ENCODE measurements at places on chromosomes 13 and 19. TPM values are rescaled to one million over a fixed set of nuclear protein-coding genes. Genes with fewer than 3 reads are reported as not detected.

DNA sequence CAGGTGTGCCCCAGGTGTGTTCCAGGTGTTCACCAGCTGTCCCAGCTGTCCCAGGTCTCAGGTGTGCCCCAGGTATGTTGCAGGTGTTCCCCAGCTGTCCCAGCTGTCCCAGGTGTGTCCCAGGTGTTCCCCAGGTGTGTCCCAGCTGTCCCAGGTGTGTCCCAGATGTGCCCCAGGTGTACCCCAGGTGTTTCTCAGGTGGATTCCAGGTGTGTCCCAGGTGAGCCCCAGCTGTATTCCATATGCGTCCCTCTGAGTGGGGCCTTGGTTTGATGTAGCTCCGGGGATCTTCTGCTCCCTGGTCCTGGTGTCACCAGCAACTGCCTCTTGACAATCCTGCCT, 719 bp upstream of the GRK1 start:
- no peaks in the 10 kb centered on the region for H3K36me3 ChIP-seq
- H3K4me3 ChIP-seq: no peak overlapping the region
- DNase-seq: no peak
- H3K27ac ChIP-seq: no peak overlapping the region

DNA sequence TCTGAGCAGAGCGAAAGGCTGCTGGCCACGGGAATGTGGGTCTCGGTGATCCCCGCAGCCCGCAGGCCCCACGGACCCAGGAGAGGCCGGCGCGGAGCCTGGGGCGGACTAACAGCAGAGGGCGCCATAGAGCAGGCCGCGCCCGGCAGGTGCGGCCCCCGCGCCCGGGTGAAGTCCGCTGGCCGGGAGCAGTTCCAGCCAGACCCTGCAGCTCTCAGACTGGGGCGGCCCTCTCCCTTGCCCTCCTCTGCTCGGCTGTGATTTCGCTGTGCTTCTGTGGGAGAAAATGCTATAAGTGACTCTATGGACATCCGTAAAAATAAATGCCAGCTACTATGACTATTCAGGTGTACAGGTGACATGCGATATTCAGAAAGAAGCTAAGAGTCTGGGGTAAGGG, 37.7 kb downstream of the GSX1 start:
- H3K27me3 ChIP-seq: peaks cover 50% of the 10 kb centered on the region
- H3K27ac ChIP-seq: no peak overlapping the region
- peaks cover 5% of the 10 kb centered on the region for H3K4me1 ChIP-seq
- no peak overlapping the region for H3K4me3 ChIP-seq
- DNase-seq: peak; percentile 41

DNA sequence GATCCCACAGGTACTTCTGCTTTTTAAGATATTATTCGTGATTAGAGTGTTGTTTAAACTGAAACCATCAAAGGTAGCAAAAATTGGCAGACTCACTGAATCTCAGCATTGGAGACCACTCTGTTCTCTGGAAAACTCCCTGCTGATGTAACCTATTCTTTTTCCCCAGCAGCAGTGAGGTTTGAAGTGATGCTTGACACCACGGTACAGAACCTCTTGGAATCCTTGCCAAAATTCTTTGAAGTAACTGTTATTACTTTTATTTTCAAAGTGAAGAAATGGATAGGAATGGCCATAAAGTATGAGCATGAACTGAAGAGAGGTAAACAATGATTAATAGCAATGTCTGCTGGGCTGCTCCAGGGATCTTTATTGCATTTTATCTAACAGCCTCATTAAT, 66.4 kb upstream of the KL start:
- H3K27me3 ChIP-seq: peaks cover 3% of the 10 kb centered on the region
- no peaks in the 10 kb centered on the region for H3K36me3 ChIP-seq
- peaks cover 6% of the 10 kb centered on the region for H3K4me1 ChIP-seq
- no peak overlapping the region for H3K4me3 ChIP-seq
- H3K27ac ChIP-seq: no peak overlapping the region
- DNase-seq: no peak

DNA sequence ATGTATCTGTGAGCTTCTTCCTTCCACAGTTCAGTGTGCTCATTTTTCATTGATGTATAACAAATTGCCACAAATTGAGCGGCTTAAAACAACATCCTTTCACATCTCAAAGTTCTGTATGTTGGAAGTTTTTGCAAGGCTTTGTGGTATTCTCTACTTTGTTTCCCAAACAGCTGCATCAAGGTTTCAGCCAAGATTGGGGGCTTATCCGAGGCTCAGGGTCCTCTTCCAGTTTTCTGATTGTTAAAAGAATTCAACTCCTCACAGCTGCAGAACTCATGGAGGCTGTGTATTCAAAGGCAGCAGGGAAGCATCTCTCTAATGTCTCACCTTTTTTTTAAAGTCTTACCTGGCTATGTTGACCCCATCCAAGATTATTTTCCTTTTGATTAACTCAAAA, 1369.8 kb downstream of the PCDH9 start:
- no peaks in the 10 kb centered on the region for H3K4me1 ChIP-seq
- no peak for DNase-seq
- no peak overlapping the region for H3K27ac ChIP-seq
- H3K27me3 ChIP-seq: no peaks in the 10 kb centered on the region
- H3K36me3 ChIP-seq: no peaks in the 10 kb centered on the region

GRCh38 chr19:29013325-29013724, 199.6 kb downstream of the UQCRFS1 start:
- no peaks in the 10 kb centered on the region for H3K36me3 ChIP-seq
- no peaks in the 10 kb centered on the region for H3K27me3 ChIP-seq
- H3K4me1 ChIP-seq: no peaks in the 10 kb centered on the region
- H3K4me3 ChIP-seq: no peak overlapping the region
- no peak overlapping the region for H3K27ac ChIP-seq

DNA sequence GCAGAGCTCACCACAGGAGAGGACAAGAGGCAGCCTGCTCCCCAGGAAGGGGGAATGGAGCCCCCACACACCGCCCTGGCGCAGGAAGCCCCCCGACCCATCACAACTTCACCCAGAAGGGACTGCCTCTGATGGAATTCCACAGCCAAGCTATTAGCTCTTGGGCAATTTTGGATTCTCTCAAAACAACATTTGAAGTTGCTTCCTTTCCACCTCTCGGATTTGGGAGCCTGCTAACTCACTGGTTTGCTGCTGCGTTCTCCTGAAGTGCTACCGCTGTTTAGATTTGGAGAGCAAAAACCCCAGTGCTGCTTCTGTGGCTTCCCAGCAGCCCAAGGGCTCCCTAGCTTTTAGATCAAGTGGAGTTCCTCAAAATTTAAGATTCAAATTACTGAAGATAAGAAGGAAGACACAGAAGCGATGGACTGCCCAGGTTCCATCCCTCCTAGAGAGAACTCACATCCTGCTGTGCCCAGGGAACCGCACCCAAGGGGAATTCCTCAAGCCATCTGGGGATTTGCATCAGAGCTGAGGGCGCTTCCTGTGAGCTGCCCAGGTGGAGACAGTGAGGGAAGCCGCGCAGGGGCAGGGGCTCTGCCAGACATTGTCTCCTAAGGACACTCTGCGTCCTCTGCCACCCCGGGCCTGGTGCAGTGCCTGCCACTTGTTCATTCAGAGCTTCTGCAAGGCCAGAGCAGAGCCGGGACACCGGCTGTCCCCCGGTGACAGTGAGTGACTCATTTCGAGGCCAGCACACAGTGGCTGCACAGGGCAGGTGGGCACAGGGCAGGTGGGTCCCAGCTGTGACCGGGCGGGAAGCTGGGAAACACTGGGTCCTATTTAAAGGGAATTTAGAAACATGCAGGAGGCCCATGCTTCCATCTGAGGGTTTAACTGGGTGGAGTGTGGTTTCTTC, 45.5 kb downstream of the COL4A1 start:
- no peaks in the 10 kb centered on the region for H3K36me3 ChIP-seq
- H3K27ac ChIP-seq: no peak overlapping the region
- peaks cover 15% of the 10 kb centered on the region for H3K27me3 ChIP-seq
- H3K4me3 ChIP-seq: no peak overlapping the region
- no peaks in the 10 kb centered on the region for H3K4me1 ChIP-seq

DNA sequence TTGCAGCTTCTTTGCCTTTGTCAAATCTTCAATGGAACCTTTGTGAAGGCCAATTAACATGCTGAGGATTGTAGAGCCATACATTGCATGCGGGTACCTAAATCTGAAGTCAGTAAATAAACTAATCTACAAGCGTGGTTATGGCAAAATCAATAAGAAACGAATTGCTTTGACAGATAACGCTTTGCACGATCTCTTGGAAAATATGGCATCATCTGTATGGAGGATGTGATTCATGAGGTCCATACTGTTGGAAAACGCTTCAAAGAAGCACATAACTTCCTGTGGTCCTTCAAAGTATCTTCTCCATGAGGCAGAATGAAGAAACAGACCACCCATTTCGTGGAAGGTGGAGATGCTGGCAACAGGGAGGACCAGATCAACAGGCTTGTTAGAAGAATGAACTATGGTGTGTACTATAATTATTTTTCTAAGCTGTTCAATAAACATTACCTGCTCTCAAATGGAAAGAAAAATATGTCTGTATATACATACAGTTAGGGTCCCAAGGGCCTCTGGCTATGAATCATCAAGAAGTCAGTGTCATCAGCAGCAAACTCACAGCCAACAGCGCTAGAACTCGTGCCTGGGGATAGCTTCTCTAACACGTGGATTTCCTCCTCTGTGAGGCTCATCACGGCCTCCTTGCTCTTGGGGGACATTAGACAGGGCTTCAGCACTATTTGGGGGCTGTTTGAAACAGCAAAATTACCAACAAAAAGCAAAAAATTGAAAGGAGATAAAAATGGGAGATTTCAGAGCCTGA, 2.9 kb upstream of the CD70 start:
- peaks cover 18% of the 10 kb centered on the region for H3K36me3 ChIP-seq

- no peak for DNase-seq
- H3K36me3 ChIP-seq: peaks cover 6% of the 10 kb centered on the region
- peaks cover 16% of the 10 kb centered on the region for H3K4me1 ChIP-seq
- H3K27me3 ChIP-seq: no peaks in the 10 kb centered on the region
- no peak overlapping the region for H3K27ac ChIP-seq
Observed at GRCh38 chr13:99459099-99459850, 42.0 kb upstream of the TM9SF2 start.

DNA sequence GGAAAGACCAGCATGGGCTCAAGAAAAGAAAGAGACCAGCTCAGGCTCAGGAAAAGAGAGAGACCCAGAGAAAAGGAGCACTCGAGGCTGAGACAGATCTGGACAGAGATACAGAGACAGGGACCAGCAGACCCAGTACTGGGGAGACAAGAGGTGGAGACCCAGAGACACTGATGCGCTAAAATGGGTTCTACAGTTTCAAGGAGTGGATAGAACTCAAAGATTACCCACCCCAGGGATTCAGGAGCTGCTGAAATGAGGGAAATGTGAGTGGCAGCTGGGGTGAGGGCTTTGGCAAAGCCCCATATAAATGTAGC, 609 bp upstream of the ZSCAN18 start:
- no peaks in the 10 kb centered on the region for H3K27me3 ChIP-seq
- DNase-seq: no peak
- H3K27ac ChIP-seq: peak overlapping the region; percentile 88
- peak overlapping the region; percentile 77 for H3K4me3 ChIP-seq
- peaks cover 4% of the 10 kb centered on the region for H3K36me3 ChIP-seq
- no peaks in the 10 kb centered on the region for H3K4me1 ChIP-seq

- DNase-seq: no peak
- no peak overlapping the region for H3K4me3 ChIP-seq
- H3K36me3 ChIP-seq: no peaks in the 10 kb centered on the region
- peaks cover 9% of the 10 kb centered on the region for H3K27me3 ChIP-seq
Observed at GRCh38 chr19:46442808-46443450, 14.2 kb upstream of the PNMA8C start.

GRCh38 chr19:57231686-57232085, 863 bp downstream of the AURKC start:
- H3K4me1 ChIP-seq: no peaks in the 10 kb centered on the region
- no peak for DNase-seq

- H3K4me1 ChIP-seq: peaks cover 36% of the 10 kb centered on the region
- H3K4me3 ChIP-seq: peak overlapping the region; percentile 1
- H3K36me3 ChIP-seq: peaks cover 57% of the 10 kb centered on the region
- no peaks in the 10 kb centered on the region for H3K27me3 ChIP-seq
Observed at GRCh38 chr13:30346153-30346788, 38.9 kb upstream of the KATNAL1 start.

- H3K4me1 ChIP-seq: no peaks in the 10 kb centered on the region
- H3K4me3 ChIP-seq: no peak overlapping the region
- H3K27ac ChIP-seq: no peak overlapping the region
Observed at GRCh38 chr19:18671303-18672043, 12.0 kb upstream of the CRTC1 start.

- peaks cover 2% of the 10 kb centered on the region for H3K4me1 ChIP-seq
- H3K4me3 ChIP-seq: no peak overlapping the region
- peaks cover 3% of the 10 kb centered on the region for H3K36me3 ChIP-seq
- H3K27ac ChIP-seq: no peak overlapping the region
- H3K27me3 ChIP-seq: no peaks in the 10 kb centered on the region
Observed at GRCh38 chr19:45187421-45188100, 9.0 kb downstream of the BLOC1S3 start.

DNA sequence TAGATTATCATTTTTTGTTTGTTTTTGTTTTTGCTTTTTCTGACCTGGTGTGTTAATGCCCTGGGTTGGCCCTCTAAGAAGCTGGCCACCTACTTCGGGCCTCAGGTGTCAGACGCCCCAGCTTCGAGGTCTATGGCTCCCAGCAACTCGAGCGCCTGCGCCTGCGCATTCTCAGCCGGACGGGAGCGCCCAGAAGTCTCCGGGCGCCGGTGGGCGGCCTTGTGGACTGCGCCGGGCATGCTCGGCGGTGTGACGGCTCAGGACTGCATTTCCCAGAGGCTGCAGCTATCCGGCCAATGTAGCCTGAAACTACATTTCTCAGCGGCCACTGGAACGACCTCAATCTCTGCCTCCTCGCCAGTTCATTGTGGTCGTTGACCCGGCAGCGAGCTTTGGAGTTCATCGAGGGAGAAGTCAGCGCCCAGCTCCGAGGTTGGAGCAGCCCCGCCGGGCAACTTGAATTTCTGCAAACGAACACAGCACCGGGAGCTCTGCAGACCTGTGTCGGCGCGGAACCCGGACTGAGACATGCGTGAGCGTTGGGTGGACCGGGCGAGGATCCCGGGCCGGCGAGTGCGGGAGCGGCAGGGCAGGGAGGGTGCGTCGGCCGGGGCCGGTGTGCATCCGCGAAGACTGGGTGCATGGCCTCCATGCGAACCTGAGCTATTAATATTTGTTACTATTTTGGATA, at the start of gene ZNF30:
Gene ZNF30 (plus strand): TSS at position 219 of the 691 bp plus-strand sequence. CDS start 3,045 bp downstream, outside the sequence.
- peak within 1 kb of the TSS; percentile 87 for H3K4me3 ChIP-seq
- no peak within 1 kb of the TSS for H3K27ac ChIP-seq
- H3K27me3 ChIP-seq: no peaks in the 10 kb centered on the region
- H3K36me3 ChIP-seq: peaks cover 17% of the 10 kb centered on the region
- peaks cover 10% of the 10 kb centered on the region for H3K4me1 ChIP-seq

GRCh38 chr19:19758164-19758563, 25.3 kb upstream of the ZNF14 start:
- DNase-seq: no peak
- H3K36me3 ChIP-seq: peaks cover 3% of the 10 kb centered on the region
- H3K4me3 ChIP-seq: no peak overlapping the region
- H3K27me3 ChIP-seq: no peaks in the 10 kb centered on the region
- no peak overlapping the region for H3K27ac ChIP-seq

The SHISA7 gene
- total RNA-seq: not detected

The IGLON5 gene
- 7.0 TPM for total RNA-seq

The SIGLEC8 gene
- 0.18 TPM for total RNA-seq

The RNF225 gene
- total RNA-seq: 0.57 TPM

The KASH5 gene
- 0.14 TPM for total RNA-seq

The NEK5 gene
- not detected for total RNA-seq

The FGF22 gene
- not detected for total RNA-seq

The PCP2 gene
- 1.2 TPM for total RNA-seq

The CGB1 gene
- not detected for total RNA-seq

The ZNF345 gene
- total RNA-seq: 3.9 TPM

The CIRBP gene
- 214 TPM for total RNA-seq

Data from activated T-helper 2 cell treated with anti-CD3 and anti-CD28 coated beads, Interferon-gamma antibody, Interleukin-2, Interleukin-4, amounts not matched to agents 10 μg/mL and 5 μg/mL and 100 μg/mL, durations not matched to agents 14 hours and 24 hours and 36 hours (primary cell).